ENCODE measurements at places on chromosomes 3 and 15. TPM values are rescaled to one million over a fixed set of nuclear protein-coding genes. Genes with fewer than 3 reads are reported as not detected.
A peak's percentile ranks its signal among the peaks of the same experiment; 100 is the strongest.

Gene ROPN1B
- not detected for total RNA-seq

Gene ATP8B4
- not detected for total RNA-seq

Gene KBTBD13
- total RNA-seq, result not detected

Gene SLC51B
- total RNA-seq, result not detected

Gene CLCN2
- 2.2 TPM for total RNA-seq

Gene KCNMB3
- 0.46 TPM for total RNA-seq

DNA sequence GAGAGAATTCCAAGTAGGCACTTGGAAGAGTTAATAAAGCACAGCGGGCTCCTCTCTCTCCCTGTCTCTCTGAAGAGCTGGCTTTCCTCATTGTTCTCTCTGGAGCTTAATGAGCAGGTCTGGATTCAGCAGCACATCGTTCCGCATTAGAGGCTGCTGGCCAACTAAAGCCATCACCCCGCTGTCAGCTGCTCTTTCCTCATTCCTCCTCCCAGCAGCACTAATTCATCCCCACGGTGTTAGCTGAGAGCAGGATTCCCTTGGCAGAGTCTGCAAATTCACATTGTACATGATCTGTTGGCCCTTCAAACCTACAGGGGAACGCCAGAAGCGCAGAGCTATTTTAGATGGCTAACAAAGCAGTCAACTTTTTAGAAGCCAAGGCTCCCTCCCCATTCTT, 44.2 kb downstream of the SGO1 start:
- DNase-seq, result no peak

DNA sequence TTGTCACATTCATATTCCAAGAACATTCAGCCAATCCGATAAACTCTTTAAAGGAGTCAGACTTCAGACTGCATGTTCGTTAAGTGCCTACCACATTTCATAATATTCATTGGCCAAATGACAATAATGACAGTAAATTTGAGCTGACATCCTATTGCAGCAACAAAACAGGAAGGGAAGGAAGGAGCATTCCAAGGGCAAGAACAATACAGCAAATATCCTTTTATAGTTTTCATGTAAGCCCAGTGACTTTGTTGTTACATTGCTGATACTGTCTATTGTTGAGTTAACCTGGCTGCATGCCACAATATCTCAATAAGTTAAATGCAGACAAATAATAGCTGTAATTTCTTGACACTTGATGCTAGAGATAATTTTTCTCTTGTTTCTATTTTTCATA, 16.4 kb upstream of the CBLB start:
- peak; percentile 56 for DNase-seq

DNA sequence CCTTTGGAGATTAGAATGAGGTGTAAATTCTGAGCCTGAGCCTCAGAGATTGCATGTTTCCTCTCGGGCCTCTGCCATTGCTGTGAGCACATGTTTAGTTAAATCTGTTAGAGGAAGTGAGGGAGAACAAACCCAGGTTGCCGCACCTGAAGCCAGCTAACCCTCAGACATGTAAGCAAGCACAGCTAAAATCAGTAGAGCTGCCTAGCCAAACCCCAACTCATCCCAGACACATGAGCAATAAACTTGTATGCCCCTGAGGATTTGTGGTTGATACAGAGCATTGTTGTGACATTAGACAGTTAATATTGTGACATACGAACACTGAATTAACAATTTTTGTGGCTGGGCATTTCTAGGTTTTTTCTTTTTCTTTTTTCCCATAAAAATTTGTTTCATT, 41.9 kb downstream of the NMD3 start:
- no peak for DNase-seq

GRCh38 chr15:48696627-48697312, 51.3 kb upstream of the FBN1 start:
- DNase-seq, result no peak

DNA sequence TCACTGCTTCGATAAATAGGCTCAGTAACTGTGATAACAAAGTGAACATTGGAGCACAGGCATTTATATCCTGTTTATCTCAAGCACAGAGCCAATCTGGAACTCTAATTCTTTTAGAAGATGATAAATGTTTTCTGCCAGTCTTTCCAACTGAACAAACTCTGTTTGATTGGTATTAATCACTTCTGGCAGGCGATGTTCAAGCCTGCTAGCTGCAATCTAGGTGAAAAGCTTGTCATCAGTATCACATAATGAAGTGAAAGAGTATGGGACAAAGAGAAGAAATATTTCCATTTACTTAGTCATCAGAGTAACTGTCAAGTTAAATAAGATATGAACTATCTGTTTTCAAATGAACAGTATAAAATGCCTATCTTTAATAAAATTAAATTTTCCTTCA, 577.3 kb downstream of the VGLL3 start:
- no peak for DNase-seq

- no peak for DNase-seq
Measured at GRCh38 chr15:91124132-91124531, 24.1 kb downstream of the SV2B start.
